Uterus (tissue), 4 donors: ENCODE measurements at places on chromosomes 16 and 17. TPM values are rescaled to one million over a fixed set of nuclear protein-coding genes. Genes with fewer than 3 reads are reported as not detected.

The CLEC3A gene
- not detected for total RNA-seq

- H3K27ac ChIP-seq, result peak overlapping the region; percentile 99
- no peaks in the 10 kb centered on the region for H3K4me1 ChIP-seq
- peak; percentile 51 for DNase-seq
- H3K4me3 ChIP-seq, result no peak overlapping the region
- no peaks in the 10 kb centered on the region for H3K36me3 ChIP-seq
Measured at GRCh38 chr17:75983501-75984181, 4.6 kb downstream of the TEN1 start.

DNA sequence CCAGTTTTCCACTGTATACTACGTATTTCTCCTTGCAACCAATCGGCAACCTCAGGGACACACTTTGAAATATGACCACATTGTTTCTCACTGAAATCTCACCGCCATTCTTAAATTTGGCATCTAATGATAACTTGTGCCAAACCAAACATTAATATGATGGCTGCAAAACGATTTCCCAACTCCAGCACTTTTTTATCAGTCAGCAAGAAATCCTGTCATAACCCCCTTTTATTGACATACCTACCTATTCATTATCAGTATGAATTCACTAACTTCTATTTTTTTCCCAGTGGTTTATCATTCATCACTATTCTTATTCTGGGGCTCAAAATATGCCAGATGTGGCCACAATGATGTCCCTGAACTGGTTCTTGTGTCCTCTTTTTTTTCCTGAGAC lies 15.8 kb downstream of the MBTD1 start:
- no peaks in the 10 kb centered on the region for H3K4me1 ChIP-seq
- DNase-seq, result no peak
- no peaks in the 10 kb centered on the region for H3K36me3 ChIP-seq
- H3K27me3 ChIP-seq, result no peaks in the 10 kb centered on the region
- no peak overlapping the region for H3K27ac ChIP-seq
- H3K4me3 ChIP-seq, result no peak overlapping the region

DNA sequence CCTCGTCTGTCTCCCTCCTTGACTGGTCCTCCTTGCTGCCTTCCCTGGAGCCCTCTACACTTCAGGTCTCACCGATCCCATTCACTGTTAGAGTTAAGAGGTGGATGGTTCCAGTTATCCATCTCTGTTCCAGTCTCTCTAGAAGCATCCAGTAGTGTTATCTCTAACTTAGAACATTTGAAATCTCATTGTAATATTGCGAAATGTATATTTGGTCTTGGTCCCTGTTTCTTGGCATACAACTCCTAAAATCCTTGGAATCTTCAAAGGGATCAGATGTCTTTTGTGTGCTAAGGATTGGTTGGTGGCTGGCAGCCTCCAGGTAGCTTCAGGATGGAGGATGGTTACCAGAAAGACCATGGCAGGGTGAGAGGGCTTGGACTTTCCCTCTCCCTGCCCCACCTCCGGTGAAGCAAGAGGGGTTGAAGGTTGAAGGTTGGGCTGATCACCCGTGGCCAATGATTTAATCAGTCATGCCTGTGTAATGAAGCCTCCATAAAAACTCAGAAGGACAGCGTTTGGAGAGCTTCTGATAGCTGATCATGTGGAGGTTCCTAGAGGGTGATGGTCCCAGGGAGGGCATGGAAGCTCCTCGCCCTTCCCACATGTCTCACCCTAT lies 59.1 kb downstream of the NTN1 start:
- no peak for DNase-seq
- no peaks in the 10 kb centered on the region for H3K36me3 ChIP-seq
- H3K4me1 ChIP-seq, result no peaks in the 10 kb centered on the region
- no peaks in the 10 kb centered on the region for H3K27me3 ChIP-seq
- H3K4me3 ChIP-seq, result no peak overlapping the region

DNA sequence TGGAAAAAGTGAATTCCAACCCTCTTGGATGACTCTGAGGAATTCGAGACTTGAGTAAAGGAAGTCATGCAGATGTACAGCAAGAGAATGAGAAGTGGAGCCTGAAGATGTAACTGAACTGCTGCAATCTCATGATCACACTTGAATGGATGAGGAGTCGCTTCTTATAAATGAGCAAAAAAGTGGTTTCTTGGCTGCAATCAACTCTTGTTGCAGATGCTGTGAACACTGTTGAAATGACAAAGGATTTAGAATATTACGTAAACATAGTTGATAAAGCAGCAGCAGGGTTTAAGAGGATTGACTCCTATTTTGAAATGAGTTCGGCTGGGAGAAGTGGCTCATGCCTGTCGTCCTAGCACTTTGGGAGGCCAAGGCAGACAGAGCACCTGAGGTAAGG lies 25.5 kb downstream of the ASPA start:
- H3K36me3 ChIP-seq, result no peaks in the 10 kb centered on the region
- no peak for DNase-seq
- H3K27ac ChIP-seq, result no peak overlapping the region
- no peaks in the 10 kb centered on the region for H3K4me1 ChIP-seq
- no peak overlapping the region for H3K4me3 ChIP-seq

The CIITA gene
- 27.9 TPM for total RNA-seq

DNA sequence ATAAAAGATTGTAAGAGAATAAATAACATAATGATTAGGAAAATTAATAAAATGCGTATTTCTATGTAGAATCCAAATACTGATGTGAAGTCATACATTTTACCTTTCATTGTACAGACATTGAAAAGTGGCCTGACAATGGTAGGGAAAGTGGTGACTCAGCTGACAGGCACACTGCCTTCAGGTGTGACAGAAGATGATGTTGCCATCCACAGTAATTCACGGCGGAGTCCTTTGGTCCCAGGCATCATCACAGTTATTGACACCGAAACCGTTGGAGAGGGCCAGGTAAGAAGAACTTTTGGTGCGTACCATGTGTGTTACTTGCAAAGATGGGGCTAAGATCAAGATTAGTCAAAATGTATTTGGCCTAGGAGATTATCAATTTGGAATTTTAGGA lies 232.8 kb downstream of the BCAS3 start:
- no peaks in the 10 kb centered on the region for H3K36me3 ChIP-seq
- no peak overlapping the region for H3K4me3 ChIP-seq
- H3K4me1 ChIP-seq, result no peaks in the 10 kb centered on the region
- no peaks in the 10 kb centered on the region for H3K27me3 ChIP-seq

- peak; percentile 90 for DNase-seq
- H3K27me3 ChIP-seq, result no peaks in the 10 kb centered on the region
- H3K27ac ChIP-seq, result no peak overlapping the region
- no peaks in the 10 kb centered on the region for H3K36me3 ChIP-seq
Measured at GRCh38 chr17:1153795-1154546, 25.8 kb downstream of the ABR start.

- H3K27ac ChIP-seq, result no peak overlapping the region
- no peaks in the 10 kb centered on the region for H3K36me3 ChIP-seq
- no peaks in the 10 kb centered on the region for H3K4me1 ChIP-seq
- DNase-seq, result no peak
- no peak overlapping the region for H3K4me3 ChIP-seq
- no peaks in the 10 kb centered on the region for H3K27me3 ChIP-seq
Measured at GRCh38 chr16:7209598-7209997, 123.0 kb upstream of the RBFOX1 start.

DNA sequence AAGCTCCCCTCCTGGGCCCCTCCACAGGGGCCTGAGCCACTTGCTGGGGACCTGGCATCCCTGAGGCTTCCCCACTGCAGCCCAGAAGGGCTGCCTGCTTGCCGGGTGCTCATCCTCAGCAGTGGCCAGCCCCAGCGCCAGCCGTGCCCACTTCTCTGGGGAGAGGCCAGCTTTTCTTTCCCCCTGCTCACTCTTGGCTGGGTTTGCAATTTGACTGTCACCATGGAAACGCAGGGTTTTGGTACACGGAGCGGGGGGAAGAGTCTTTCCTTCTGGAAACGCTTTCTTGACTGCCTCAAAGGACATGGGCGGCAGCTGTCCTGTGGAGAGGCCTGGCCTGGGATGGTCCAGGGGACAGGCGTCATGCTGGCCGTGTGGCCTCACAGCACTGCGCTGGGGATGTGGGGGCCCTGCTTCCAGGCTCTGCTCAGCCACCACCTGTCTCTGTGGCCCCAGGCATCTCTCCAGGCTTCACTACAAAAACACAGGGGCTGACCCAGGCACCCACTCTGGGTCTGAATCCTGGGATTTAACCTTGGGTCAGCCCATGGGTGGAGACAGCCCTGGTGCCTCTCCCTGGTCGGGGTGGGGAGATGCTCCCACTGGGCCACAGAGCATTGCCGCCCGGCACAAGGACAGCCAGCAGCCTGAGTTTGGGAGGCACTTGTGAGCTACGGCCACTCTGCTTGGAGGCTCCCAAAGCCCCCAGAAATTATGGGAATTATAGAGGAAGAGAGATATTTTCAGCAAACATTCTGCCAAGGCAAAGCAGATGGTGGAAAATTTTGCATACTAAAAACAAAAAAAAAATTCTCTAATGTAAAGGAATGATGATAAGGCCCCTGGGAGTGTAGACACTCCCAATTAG lies 45.9 kb upstream of the DOC2B start:
- H3K27ac ChIP-seq, result no peak overlapping the region
- no peak overlapping the region for H3K4me3 ChIP-seq
- no peaks in the 10 kb centered on the region for H3K36me3 ChIP-seq
- no peak for DNase-seq

DNA sequence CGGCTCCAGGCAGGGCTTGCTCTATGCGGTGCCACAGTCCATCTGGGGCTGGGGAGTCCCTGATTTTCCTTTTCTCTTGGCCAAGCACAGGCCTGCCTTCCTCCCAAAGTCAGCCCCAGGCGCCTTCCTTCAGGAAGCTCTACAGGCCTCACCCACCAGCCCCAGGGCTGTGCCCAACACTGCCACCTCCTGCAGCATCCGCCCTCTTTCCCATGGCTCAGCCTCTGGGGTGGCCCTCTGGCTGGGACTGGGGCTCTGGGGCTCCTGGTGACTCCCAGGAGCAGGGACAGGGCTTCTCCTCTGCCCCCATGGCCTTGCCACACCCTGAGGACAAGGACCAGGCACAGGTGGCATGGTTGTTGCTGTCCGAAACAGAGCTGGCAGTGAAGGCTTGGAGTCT lies 817 bp downstream of the ITGB4 start:
- no peak for DNase-seq
- peaks cover 8% of the 10 kb centered on the region for H3K27me3 ChIP-seq
- peak overlapping the region; percentile 52 for H3K27ac ChIP-seq
- no peaks in the 10 kb centered on the region for H3K4me1 ChIP-seq
- peak overlapping the region; percentile 29 for H3K4me3 ChIP-seq
- H3K36me3 ChIP-seq, result no peaks in the 10 kb centered on the region

GRCh38 chr16:73945631-73946030 lies 351.0 kb upstream of the PSMD7 start:
- no peaks in the 10 kb centered on the region for H3K27me3 ChIP-seq
- H3K36me3 ChIP-seq, result no peaks in the 10 kb centered on the region
- H3K4me1 ChIP-seq, result no peaks in the 10 kb centered on the region
- no peak overlapping the region for H3K27ac ChIP-seq

DNA sequence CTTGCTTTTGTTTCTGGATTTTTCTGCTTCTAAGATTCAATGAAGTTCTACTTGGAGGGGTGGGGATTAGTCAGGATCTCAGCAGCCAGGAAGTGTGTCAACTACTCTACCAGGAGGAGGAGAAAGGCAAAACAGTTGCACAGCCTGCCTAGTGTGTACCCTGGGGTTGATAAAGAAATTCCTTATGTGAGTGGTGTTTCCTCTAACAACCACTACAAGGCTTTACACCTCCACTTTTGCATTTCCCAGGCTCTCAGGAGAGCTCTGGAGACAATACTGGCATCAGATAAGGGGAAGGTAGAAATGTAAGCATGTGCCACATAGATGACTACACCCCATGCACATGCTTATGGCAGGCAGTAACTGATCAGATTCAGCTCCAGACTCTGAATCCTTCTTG lies 174.6 kb downstream of the TOX3 start:
- no peak for DNase-seq
- no peak overlapping the region for H3K4me3 ChIP-seq
- no peaks in the 10 kb centered on the region for H3K36me3 ChIP-seq
- no peak overlapping the region for H3K27ac ChIP-seq
- H3K4me1 ChIP-seq, result no peaks in the 10 kb centered on the region

GRCh38 chr17:50848711-50849110 lies 13.3 kb downstream of the WFIKKN2 start:
- no peak for DNase-seq
- H3K27me3 ChIP-seq, result no peaks in the 10 kb centered on the region
- no peak overlapping the region for H3K4me3 ChIP-seq
- no peak overlapping the region for H3K27ac ChIP-seq
- no peaks in the 10 kb centered on the region for H3K36me3 ChIP-seq

The NPIPB13 gene
- total RNA-seq, result 10.8 TPM

DNA sequence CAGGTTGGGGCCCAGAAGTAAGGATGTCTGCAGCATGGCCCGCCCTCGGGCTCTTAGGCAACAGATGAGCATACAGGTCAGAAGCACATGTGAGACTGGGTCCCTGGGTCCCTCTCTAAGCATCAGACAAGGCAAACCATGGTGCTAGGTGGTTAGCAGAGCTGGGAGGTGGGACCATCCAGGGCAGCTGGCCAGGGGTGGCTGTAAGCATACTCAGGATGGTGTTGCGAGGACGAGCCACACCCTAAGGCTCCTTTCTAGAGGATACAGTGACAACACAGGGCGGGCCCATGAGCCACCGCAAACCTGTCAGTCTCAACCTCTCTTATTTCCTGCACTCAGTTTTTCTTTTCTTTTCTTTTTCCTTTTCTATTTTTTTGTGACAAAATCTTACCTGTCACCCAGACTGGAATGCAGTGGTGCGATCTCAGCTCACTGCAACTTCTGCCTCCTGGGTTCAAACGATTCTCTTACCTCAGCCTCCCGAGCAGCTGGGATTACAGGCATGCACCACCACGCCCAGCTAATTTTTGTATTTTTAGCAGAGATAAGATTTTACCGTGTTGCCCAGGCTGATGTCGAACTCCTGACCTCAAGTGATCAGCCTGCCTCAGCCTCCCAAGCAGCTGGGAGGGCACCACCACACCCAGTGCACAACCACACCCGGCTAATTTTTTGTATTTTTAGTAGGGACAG lies 3.6 kb downstream of the FA2H start:
- no peak for DNase-seq
- no peaks in the 10 kb centered on the region for H3K36me3 ChIP-seq
- H3K4me3 ChIP-seq, result no peak overlapping the region
- no peak overlapping the region for H3K27ac ChIP-seq
- H3K4me1 ChIP-seq, result peaks cover 11% of the 10 kb centered on the region
- no peaks in the 10 kb centered on the region for H3K27me3 ChIP-seq

The NME1 gene
- total RNA-seq, result 24.1 TPM

GRCh38 chr17:77717941-77718668 lies 240.4 kb upstream of the TNRC6C start:
- no peaks in the 10 kb centered on the region for H3K27me3 ChIP-seq
- H3K4me1 ChIP-seq, result no peaks in the 10 kb centered on the region
- DNase-seq, result no peak
- no peak overlapping the region for H3K4me3 ChIP-seq

The ZNF629 gene
- total RNA-seq, result 11.8 TPM

DNA sequence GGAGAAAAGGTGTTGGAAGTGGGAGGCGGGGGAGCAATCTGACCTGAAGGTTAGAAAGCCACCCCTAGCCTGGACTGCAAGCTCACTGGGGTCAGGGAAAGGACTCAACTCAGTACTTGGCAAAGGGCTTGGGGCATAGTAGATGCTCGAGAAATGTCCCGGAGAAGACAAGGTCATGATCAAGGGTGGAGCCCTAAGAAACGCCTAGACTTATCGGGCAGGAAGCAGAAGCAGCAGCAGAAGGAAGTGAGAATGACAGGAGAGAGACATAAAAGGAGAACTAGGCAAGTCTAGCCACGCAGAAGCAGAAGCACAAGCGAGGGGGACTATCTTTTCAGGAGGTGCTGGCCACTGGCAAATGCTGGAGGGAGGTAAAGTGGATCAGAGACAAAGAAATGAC lies 10.2 kb downstream of the COTL1 start:
- no peaks in the 10 kb centered on the region for H3K36me3 ChIP-seq
- H3K27ac ChIP-seq, result no peak overlapping the region
- DNase-seq, result no peak
- H3K27me3 ChIP-seq, result no peaks in the 10 kb centered on the region

The NECAB2 gene
- total RNA-seq, result not detected
